IMR-90 (cell line): ENCODE measurements at places on chromosomes 3 and 15. TPM values are rescaled to one million over a fixed set of nuclear protein-coding genes. Genes with fewer than 3 reads are reported as not detected.

DNA sequence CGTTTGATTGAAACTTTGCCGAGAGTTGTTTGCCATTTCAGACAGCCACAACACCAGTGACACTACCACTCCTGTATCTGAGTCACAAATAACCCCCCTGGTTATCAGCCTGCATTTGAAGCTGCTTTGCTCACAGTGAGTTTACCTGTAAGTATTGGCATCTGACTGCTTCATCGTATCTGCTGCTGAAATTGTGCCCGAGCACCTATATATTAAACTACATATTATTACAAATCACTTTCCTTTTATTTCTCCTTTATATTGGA lies 39.2 kb upstream of the SPSB4 start:
- DNase-seq = no peak

The CPNE9 gene
- not detected in 2 replicates for total RNA-seq

The PLA2G4F gene
- total RNA-seq = not detected in 2 replicates

GRCh38 chr15:97867870-97868269 lies 92.6 kb upstream of the ARRDC4 start:
- DNase-seq = no peak
